SW 1271 (cell line): ENCODE measurements at places on chromosomes 4 and X.

GRCh38 chr4:8030121-8030781 lies 90.6 kb upstream of the AFAP1 start:
- DNase-seq: no peak

DNA sequence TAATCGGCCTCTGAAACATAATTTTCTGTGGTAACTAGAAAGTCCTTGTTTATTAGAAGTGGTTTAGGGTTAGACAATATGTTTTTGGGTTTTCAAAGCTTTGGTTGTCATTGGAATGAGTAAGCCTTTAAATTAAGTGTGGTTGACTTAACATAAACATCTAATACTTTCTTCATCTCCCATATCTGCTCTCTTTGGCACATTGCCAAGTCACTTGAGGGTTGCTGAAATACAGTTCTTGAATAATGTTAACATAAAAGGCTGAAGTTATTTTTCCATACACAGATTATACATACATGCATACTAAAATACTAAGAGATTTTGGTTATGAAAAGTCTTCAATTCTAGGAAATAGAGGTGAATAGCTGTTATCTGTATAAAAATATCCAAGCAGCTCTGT lies 241.7 kb upstream of the BMP3 start:
- no peak for DNase-seq

GRCh38 chr4:158003212-158003611 lies 169.6 kb downstream of the GASK1B start:
- no peak for DNase-seq

DNA sequence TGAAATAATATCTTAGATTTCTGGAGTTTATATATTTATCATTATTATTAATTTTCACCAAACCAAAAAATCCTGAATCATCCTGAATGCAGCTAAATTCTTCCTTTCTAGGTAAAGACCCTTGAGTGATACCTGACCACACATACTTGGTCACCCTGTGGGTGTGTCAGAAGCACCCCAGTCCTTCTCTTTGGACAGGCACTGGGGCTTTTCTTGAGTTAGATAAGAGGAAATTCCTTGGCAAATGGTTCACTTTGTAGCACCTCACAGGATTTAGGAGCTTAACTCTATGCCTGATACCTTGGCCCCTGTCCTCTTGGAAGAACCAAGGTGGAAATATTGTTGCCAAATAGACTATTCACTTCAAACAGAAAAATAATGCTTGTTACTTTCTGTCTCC lies 69.6 kb upstream of the PNPLA4 start:
- no peak for DNase-seq

- DNase-seq: no peak
Observed at GRCh38 chr4:110610620-110610939, 12.3 kb downstream of the PITX2 start.

- no peak for DNase-seq
Observed at GRCh38 chrX:136674270-136674985, 26.5 kb downstream of the CD40LG start.
